ENCODE measurements at places on chromosomes 4 and X.

DNA sequence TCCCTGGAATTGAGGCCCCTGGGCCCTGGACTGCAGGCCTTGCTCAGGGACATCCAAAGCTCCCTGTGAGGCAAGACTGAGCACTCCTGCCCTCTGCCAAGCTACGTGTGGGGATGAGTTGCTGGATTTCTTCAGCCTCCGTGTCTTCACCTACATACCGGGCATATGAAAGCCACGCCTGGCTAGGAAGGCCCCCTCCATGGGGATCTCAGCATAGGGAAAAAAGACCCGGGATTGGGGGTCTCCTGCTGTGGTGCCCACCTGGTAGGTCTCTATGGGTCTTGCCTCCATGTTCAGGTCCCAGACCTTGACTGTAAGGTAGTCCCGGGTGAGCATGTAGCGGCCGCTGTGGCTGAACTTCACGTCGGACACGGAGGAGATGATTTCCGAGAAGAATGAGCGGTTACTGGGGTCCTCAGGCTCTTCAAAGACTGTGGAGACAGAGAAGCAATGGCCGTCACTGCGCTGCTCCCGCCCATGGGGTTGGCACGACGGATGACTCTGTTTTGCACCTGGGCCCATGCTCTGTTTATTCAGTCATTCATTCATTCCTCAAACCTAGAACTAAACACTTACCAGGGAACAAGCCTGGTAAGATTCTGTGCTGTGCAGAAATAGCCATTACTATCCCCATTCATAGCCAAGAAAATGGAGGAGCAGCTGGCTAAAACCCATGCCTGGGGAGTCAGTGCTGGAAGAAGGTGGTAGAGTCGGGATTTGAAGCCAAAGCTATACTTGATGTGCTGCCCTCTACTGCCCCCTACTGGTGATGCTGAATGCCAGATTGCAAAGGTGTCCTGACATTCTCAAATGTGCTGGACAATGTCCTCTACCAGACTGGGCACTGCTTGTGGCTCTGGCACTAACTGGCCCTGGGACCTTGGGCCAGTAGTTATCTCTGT is 63.9 kb downstream of the WFS1 start:
- DNase-seq, result peak; percentile 12

GRCh38 chr4:7726665-7727413 is 212.8 kb downstream of the AFAP1 start:
- DNase-seq, result no peak

- DNase-seq, result no peak
Measured at GRCh38 chr4:125181804-125182203, 133.0 kb upstream of the FAT4 start.

GRCh38 chr4:11611868-11612267 is 183.2 kb upstream of the HS3ST1 start:
- DNase-seq, result no peak

DNA sequence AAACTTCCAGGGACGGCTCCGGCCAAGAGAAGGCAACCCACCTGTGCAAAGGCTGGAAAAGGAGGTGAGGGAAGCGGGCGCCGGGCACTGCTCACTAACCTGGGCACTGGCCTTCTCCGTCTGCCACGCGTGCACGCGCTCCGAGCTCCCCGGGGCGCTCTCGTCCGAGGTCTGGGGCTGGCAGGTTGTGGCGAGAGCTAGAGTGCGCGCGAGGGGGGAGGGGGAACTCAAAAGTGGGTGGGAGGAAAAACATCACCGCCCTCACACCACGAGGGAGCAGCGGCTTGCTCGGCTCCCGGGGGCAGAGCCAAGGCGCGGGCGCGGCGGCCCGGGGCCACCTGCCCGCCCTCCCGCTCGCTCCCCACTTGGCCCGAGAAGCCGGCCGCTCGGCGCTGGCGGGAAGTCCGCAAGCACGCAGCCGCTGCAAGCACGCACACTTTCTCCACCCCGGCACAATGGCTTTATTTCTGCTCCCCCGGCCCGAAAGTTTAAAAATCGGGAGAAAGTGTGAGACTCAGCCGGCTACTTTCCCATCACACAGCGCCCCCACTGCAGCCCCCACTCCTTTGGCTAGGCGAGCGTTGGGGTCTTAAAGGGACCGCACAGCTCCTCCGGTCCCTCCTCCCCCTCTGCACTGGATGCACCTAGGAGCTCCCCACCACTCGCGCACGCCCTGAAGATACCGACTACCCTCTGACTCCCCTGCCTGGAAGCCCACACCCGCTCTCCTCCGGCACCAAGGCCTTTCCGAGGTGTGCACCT is at the start of gene CHRDL1:
Gene CHRDL1, minus strand, starts transcription at position 173 of the 762 bp plus-strand sequence. CDS start 3,636 bp downstream, outside the sequence.
- DNase-seq, result no peak

GRCh38 chr4:80253510-80253909 is 13.0 kb upstream of the FGF5 start:
- DNase-seq, result no peak

GRCh38 chr4:86586160-86586572 is 7.9 kb upstream of the PTPN13 start:
- no peak for DNase-seq

All from CD4-positive, alpha-beta T cell treated with Interleukin-17A for 4 hours (primary cell).